ENCODE measurements at places on chromosomes 1 and 21. TPM values are rescaled to one million over a fixed set of nuclear protein-coding genes. Genes with fewer than 3 reads are reported as not detected.

DNA sequence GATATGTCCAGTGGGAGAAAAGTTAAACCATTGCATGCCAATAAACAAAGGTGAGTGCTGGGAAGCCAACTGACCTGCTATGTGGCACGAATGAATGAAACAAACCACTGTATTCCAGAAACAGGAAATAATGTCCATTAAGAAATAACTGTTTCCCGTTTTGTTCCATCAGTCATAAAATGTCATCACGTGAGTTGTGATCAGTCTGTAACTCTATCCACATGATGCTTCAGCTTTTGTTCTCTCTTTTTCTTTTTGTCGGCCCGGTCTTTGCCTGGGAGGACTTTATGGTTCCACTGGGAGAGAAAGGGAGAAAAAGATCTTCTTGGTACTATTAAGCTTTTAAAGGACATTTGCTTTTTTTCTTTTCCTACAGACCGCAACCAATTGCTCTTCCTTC, 179.9 kb downstream of the TGFB2 start:
- H3K36me3 ChIP-seq: no peaks in the 10 kb centered on the region
- peak; percentile 56 for DNase-seq
- H3K27ac ChIP-seq: no peak overlapping the region
- H3K27me3 ChIP-seq: no peaks in the 10 kb centered on the region
- peaks cover 17% of the 10 kb centered on the region for H3K4me1 ChIP-seq
- no peak overlapping the region for H3K4me3 ChIP-seq

- H3K4me3 ChIP-seq: no peak overlapping the region
- H3K27ac ChIP-seq: no peak overlapping the region
- no peak for DNase-seq
- peaks cover 3% of the 10 kb centered on the region for H3K4me1 ChIP-seq
- H3K36me3 ChIP-seq: no peaks in the 10 kb centered on the region
Observed at GRCh38 chr1:27138368-27138767, 16.6 kb downstream of the SLC9A1 start.

DNA sequence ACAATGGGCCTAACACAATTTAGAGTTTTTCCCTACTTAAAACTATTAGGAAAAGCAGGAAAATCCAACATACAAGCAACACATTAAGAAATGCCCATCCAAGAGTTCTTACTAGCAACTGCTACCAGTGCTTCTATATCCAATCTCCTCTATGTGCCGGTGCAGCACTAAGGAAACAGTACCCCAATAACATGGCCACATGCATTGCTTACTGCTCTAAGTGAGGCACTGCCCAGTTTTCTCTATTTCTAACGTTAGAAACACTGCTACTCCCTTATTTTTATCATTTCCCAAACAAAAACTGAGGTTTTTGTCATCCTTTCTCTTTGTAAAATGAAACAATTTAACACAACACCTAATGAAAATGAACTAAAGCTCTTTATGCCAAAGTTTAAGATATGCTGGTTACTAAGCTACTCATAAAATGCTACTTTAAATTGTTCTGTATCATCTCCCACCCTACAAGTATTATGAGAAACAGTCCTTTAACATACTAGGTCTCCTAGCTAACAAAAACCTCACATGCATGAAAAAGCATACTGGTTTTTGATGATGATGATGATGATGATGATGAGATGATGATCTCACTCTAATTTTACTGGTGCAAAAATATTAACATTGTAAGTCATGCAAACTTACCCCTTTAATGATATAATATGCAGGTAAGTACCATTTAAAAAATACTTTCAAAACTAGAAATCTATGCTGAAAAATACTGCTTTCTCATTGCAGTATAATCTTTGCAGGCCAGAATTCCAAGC, 90.7 kb upstream of the TTC39A start:
- DNase-seq: no peak
- H3K27me3 ChIP-seq: no peaks in the 10 kb centered on the region

The CD1B gene
- total RNA-seq: not detected

The S100B gene
- not detected for total RNA-seq

The GPA33 gene
- total RNA-seq: not detected

DNA sequence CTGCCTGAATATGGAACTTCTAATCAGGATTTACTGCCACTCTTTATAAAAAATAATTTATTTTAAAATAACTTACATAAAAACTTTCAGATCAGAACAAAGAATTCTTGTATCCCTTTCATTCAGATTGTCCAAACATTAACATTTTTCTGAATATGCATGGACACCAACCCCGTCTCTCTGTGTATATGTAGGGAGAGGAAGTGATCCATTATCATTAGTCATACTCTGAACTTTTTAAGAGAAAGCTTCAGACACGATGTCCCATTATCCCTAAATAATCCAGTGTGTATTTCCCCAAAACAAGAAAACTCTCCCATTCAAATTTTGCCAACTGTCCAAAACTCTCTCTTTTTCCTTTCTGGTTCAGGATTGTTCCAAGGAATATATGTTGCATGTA, 122.3 kb upstream of the CXADR start:
- no peaks in the 10 kb centered on the region for H3K27me3 ChIP-seq
- H3K4me1 ChIP-seq: no peaks in the 10 kb centered on the region
- no peaks in the 10 kb centered on the region for H3K36me3 ChIP-seq
- H3K4me3 ChIP-seq: no peak overlapping the region
- no peak overlapping the region for H3K27ac ChIP-seq

The VCAM1 gene
- total RNA-seq: 2.0 TPM

- H3K4me3 ChIP-seq: no peak overlapping the region
- H3K27ac ChIP-seq: no peak overlapping the region
Observed at GRCh38 chr1:31224068-31224467, 15.6 kb downstream of the NKAIN1 start.

The KMO gene
- total RNA-seq: 11.8 TPM

GRCh38 chr1:8516278-8516777, 198.4 kb downstream of the SLC45A1 start:
- H3K4me1 ChIP-seq: peaks cover 36% of the 10 kb centered on the region
- no peaks in the 10 kb centered on the region for H3K36me3 ChIP-seq
- no peak for DNase-seq
- H3K4me3 ChIP-seq: no peak overlapping the region
- peak overlapping the region; percentile 70 for H3K27ac ChIP-seq

The CYP2J2 gene
- 1.8 TPM for total RNA-seq

The SYTL1 gene
- total RNA-seq: 2.1 TPM

DNA sequence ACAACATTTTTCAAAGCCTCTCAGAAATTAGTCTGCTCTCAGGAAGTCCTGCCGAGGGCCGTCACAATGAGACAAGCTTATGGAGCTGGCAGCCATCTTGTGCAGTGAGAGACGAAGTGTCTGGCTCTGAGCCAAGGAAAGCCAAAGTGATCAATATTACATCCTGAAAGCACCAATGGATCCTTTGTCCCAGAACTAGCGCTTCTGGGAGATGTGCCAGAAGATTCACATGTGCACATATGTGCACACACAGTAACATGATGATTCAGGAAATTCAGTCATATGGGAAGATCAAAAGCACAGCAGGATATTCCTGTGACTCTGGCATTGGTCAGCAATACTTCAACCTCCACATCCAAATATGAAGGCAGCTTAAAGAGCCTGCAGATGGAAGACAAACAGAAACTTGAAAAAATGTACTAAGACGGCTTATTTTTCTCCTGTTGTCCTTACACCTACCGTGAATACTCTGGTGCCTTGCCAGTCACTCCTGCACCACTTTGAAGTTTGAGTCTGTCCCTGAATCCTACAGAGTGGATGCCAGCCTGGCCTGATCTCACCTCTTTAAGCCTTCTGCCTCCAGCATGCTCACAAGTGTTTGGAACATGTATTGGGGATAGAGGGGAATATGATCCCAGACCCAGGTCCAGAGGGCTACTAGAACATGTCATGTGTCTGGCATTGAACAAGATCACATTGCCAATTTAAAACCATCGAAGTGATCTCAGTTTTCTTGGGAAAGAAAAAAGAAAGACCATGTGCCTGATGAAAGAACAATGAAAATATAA, 44.5 kb upstream of the PRRX1 start:
- H3K27ac ChIP-seq: no peak overlapping the region
- no peaks in the 10 kb centered on the region for H3K36me3 ChIP-seq
- peaks cover 8% of the 10 kb centered on the region for H3K4me1 ChIP-seq
- H3K4me3 ChIP-seq: no peak overlapping the region
- H3K27me3 ChIP-seq: no peaks in the 10 kb centered on the region

GRCh38 chr1:25544819-25545218, 1.4 kb downstream of the LDLRAP1 start:
- no peaks in the 10 kb centered on the region for H3K4me1 ChIP-seq
- H3K27ac ChIP-seq: no peak overlapping the region
- peak overlapping the region; percentile 80 for H3K4me3 ChIP-seq

The FCRL6 gene
- 0.15 TPM for total RNA-seq

- no peak overlapping the region for H3K4me3 ChIP-seq
- no peaks in the 10 kb centered on the region for H3K36me3 ChIP-seq
- DNase-seq: no peak
- H3K27ac ChIP-seq: no peak overlapping the region
Observed at GRCh38 chr1:19495000-19495656, 9.8 kb upstream of the CAPZB start.
